NK-92 treated with Interleukin-12 subunit alpha and Interleukin-12 subunit beta, amount 100 ng/mL, for 24 hours (cell line): ENCODE measurements at places on chromosomes 2 and 18.

GRCh38 chr18:72207280-72207679 is 336.9 kb downstream of the CBLN2 start:
- DNase-seq = no peak

GRCh38 chr2:152344579-152345195 is 9.7 kb downstream of the FMNL2 start:
- DNase-seq = no peak

DNA sequence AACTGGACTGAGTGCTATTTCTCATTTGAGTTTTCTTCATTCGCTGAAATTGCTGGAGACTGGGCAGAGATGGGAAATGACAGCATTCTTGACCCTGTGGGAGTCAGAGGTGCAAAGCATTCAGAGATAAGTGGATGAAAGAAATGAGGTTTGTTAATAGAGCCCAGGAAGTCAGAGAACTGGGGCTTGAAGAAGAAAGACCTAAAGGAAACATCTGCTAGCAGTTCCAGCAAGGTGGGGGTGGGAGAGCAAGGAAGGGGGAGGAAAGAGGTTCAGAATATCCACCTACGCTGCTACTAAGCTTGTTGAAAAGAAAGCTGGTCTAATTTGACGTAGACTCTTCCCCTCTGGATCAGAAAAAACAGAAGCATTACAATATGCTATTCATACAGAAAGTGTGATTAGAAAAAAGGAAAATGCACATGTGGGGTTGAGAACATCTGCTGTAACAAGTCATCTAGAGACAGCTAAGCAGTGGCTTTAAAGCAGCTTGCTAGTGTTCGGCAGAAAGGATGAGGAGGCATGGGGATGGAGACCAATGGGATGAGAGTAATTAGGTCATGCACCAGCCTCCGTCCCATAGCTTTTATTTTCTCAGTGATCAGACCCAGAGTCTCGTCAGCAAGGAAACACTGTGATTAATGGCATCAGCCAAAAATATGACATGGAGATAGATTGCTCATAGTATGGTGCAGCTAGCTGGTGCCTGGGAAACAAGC is 29.7 kb downstream of the NAB1 start:
- DNase-seq = no peak

- DNase-seq = no peak
Measured at GRCh38 chr2:234403074-234403473, 93.8 kb downstream of the ARL4C start.

GRCh38 chr2:116716038-116716437 is 1098.5 kb upstream of the DDX18 start:
- DNase-seq = no peak

DNA sequence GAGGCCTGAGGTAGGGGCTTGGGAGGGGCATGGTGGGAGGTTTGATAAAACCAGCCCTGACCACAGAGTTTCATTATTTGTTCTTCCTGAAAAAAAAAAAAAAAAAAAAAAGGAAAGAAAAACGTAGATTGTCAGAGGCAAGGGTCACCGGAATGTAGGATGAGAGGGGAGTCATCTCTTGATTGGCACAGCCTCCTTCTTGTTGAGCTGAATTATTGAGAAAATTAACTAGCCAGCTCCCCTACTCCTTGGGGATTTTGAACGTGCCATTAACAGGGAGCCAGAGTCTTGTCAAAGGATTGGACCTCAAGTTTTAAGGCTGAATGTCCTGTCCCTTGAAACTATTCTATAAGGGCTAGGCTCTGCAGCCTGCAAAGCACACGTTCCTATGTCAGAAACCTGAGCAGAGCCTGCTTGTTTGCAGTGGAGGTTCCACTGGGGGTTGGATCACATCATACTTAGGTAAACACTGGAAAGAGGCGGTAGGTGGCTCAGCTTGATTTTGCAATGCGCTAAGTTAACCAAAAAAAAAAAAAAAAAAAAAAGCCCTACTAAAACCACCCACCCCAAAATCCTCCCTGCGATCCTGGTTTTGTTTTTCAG is 2.3 kb downstream of the INHBB start:
- DNase-seq = no peak

- no peak for DNase-seq
Measured at GRCh38 chr2:100405403-100406119, 11.9 kb downstream of the CHST10 start.

GRCh38 chr2:45354776-45355175 is 256.3 kb downstream of the SRBD1 start:
- no peak for DNase-seq

DNA sequence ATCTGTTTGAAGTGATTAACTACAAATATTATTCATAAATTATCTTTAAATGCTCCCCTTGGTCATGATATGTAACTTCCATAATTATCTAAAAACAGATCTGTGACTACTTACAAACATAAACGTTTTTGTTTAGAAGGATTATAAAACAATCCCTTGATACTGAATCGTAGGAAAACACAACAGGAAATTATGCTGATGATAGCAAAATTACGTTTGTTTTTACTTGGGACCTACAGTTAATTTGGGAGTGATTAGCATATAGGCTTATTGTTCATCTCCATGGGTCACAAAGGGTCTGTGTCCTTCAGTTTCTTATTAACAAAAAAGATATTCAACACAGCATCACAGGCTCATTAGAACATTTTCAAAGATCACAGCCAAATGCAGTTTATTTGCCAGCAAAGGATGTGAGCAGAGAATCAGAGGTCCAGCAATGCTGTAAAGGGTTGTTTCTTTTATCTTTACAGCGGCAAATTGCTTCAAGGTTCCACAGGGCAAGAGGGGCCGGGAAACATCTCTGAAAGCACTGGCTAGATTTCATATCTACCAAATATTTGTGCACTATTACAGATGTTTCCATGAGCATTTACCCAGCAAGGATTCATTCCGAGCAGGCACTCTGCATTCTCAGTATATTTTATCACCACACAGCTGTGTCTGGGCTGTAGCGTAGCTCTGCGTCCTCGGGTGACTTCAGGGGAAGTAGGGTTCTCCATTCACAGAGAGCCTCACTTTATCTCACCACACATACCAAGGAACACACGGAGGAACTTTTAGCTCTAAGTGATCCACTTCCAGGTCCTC is 4.1 kb downstream of the CCDC195 start:
- DNase-seq = no peak

- no peak for DNase-seq
Measured at GRCh38 chr2:72780477-72780876, 45.4 kb downstream of the EXOC6B start.

DNA sequence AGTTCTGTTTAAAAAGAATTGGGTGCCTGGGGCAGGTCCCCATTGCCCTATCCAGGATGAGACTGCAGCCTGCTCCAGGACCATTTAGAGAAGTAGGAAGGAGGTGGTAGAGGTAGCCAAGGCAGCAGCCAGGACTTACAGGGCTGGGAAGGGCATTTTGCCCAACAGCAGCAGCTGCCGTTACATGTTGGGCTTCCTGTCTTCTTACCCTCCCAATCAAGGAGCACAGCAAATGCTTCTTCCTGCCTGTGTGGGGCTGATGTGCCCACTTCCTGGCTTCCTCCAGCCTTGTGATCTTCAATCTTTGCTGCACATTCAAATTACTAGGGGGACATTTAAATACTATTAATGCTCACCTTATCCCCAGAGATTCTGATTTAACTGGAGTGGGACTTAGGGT is 112.0 kb downstream of the QPCT start:
- DNase-seq = no peak

DNA sequence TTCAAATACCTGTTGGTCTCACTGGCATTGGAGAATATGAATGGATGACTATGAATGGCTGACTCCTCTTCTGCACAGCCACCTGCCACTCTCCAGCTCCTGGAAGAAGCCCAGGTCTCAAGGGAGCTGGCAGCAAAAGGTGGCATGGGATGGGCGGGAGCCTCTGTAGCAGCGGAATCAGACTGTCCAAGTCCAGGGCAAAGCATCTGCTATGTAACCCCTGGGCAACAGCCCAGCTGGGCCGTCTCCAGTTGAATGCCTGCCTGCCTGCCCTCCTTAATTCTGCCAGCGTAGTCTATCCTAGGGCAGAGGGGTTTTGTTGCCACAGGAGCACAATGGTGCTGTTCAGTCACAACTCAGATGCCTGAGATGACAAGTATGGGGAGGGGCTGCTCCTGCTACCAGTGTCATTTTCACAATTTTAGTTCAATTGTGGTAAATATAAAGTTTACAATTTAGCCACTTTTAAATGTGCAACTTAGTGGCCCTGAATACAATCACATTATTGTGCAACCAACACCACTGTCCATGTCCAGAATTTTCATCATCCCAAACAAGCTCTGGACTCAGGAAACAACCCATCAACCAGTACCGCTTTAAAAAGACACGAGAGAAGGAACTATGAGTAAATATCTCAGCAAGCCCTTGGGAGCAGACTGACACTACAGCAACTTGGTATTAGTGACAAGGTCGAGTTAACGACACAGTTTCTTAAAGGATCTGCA is 115.2 kb downstream of the MYO5B start:
- DNase-seq = no peak

GRCh38 chr2:43238176-43238575 is 11.8 kb upstream of the ZFP36L2 start:
- no peak for DNase-seq

GRCh38 chr2:219401606-219402005 is 13.9 kb upstream of the DNPEP start:
- DNase-seq = no peak

DNA sequence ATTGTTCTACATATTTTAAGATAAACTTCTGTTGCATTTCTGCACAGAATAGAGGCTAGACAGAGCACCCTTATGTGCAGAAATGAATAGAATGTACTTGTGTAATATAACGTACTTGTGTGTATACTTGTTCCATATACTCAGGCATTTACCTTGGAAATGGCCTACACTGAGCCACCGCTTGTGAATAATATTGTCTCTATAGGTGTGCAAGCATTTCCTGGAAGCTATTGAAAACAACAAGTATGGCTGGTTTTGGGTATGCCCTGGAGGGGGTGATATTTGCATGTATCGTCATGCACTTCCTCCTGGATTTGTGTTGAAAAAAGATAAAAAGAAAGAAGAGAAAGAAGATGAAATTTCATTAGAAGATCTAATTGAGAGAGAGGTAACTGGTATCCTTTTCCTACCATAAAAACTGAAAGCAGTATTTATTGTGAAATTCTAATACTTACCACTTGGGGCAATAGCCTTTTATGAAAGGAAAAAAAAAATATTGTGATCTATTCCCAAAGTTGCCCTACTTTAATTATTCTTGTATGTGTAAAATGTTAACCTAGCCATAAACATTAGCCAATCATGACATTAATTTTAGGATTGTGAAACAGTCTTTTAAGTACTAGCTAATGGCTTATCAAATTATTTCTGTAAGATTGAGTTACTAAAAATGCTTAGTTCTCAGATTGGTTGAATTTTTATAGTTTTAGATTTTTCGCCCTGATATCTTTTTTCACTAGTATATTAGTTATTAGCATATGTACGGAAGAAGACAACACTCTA is 18.0 kb downstream of the ZC3H15 start:
- no peak for DNase-seq

- DNase-seq = no peak
Measured at GRCh38 chr18:61727241-61728193, 165.3 kb downstream of the RNF152 start.

DNA sequence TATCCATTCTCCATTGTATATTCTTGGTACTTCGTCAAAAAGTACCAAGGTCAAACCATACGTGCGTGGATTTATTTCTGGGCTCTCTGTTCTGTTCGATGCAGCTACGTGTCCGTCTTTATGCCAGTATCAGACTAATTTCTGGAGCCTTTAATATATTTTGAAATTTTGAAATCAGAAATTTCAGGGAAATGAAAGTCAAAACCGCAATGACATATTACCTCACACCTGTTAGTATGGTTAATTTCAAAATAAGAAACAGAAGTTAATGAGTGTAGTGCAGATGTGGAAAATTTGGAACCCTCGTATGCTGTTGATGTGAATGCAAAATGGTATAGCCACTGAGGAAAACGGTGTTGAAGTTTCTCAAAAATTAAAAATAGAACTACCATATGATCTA is 156.1 kb upstream of the TRIB2 start:
- DNase-seq = no peak

GRCh38 chr2:63053081-63053888 is 2.7 kb downstream of the OTX1 start:
- no peak for DNase-seq

- no peak for DNase-seq
Measured at GRCh38 chr2:23002234-23002633, 382.7 kb upstream of the KLHL29 start.

DNA sequence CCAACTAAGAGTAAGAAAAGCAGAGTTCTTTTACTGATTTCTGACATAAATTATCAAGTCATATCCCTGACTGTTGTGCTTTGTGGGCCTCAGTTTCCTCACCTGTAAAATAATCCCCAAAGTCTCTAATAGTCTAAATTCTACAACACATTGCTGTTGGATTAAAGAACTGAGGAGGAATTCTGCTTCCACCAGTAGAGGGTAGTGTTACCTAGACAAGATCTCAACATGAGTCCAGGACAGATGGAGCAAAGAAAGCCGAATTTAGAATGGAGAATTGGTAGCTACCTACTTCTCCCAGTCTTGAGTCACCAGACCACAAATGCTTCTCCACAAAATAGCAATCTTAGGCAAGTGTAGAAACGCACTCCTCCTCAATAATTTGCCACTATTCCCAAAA is 462.5 kb upstream of the FSHR start:
- DNase-seq = no peak

- no peak for DNase-seq
Measured at GRCh38 chr2:38462121-38462661, 85.1 kb upstream of the ATL2 start.

GRCh38 chr2:21123473-21124393 is at the start of gene TDRD15:
TDRD15 (plus strand) TSS chr2:21123968; CDS start chr2:21137468, 13,500 bp downstream.
- no peak for DNase-seq
